ENCODE measurements at places on chromosomes 7 and 10. TPM values are rescaled to one million over a fixed set of nuclear protein-coding genes. Genes with fewer than 3 reads are reported as not detected.

The GPR146 gene
- total RNA-seq, result 1.4 TPM

The CCL24 gene
- total RNA-seq, result not detected

The FAM25A gene
- total RNA-seq, result not detected

The DDC gene
- not detected for total RNA-seq

The GNGT1 gene
- total RNA-seq, result 0.44 TPM

The FAM25C gene
- not detected for total RNA-seq

The NFKB2 gene
- 21.0 TPM for total RNA-seq

The HYAL4 gene
- total RNA-seq, result not detected

The SEMA3D gene
- total RNA-seq, result 5.4 TPM

The DENND2A gene
- total RNA-seq, result 8.2 TPM

The CDHR1 gene
- total RNA-seq, result 6.4 TPM

The RSPH10B gene
- 1.1 TPM for total RNA-seq

The AKR1C2 gene
- 0.83 TPM for total RNA-seq

The YWHAG gene
- total RNA-seq, result 241 TPM

- peaks cover 2% of the 10 kb centered on the region for H3K27me3 ChIP-seq
- DNase-seq, result no peak
- no peaks in the 10 kb centered on the region for H3K4me1 ChIP-seq
- H3K4me3 ChIP-seq, result no peak overlapping the region
- no peak overlapping the region for H3K27ac ChIP-seq
These were observed 131.2 kb downstream of the SMURF1 start for GRCh38 chr7:99012722-99013121.

DNA sequence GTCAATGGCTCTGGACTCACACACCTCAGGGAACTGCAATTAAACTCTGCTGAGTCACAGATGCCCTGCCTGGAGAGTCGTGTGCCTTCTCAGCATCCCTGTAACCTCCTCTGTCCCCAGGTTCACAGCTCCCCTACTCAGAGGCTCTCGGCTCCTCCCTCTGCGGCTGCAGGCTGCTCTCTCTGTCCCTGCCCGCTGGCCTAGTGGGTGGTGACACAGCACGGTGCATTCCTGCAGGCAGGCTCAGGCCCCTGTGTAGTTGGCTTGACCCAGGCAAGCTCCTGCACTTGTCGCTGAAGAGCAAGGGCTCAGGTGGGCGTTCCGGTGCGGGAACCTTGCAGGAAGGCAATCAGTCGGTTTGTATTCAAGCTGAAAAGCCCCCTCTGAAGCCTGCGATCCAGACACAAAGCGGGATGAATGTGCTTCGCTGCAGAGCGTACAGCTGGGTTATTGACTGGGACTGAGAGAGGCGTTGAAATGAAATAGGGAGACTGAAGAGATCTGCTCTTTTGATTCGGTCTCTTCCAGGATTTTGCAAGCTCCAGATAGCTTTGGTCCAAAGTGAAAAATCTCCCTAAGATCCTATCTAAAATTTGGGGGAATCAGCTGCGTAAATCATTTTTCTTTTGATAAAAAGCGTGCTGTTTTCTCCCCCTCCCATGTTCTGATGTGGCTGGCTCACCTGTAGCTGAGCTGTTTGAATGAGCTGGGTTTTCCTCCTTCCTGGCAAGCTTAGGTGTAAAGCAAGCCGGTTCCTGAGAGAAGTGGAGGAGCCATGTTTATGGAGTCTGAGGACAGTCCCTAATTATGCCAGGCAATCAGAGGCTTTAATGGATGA is 208.7 kb upstream of the PHYHIPL start:
- H3K4me1 ChIP-seq, result peaks cover 5% of the 10 kb centered on the region
- no peak overlapping the region for H3K27ac ChIP-seq
- H3K4me3 ChIP-seq, result peak overlapping the region; percentile 76
- DNase-seq, result peak; percentile 93

- H3K36me3 ChIP-seq, result peaks cover 39% of the 10 kb centered on the region
- H3K4me3 ChIP-seq, result peak overlapping the region; percentile 94
- H3K27me3 ChIP-seq, result no peaks in the 10 kb centered on the region
- peaks cover 2% of the 10 kb centered on the region for H3K4me1 ChIP-seq
These were observed 2.0 kb downstream of the TNKS2 start for GRCh38 chr10:91800182-91800581.

GRCh38 chr10:110434489-110435096 is 63.1 kb upstream of the DUSP5 start:
- H3K36me3 ChIP-seq, result no peaks in the 10 kb centered on the region
- no peaks in the 10 kb centered on the region for H3K27me3 ChIP-seq
- no peak overlapping the region for H3K4me3 ChIP-seq
- DNase-seq, result no peak
- no peak overlapping the region for H3K27ac ChIP-seq

DNA sequence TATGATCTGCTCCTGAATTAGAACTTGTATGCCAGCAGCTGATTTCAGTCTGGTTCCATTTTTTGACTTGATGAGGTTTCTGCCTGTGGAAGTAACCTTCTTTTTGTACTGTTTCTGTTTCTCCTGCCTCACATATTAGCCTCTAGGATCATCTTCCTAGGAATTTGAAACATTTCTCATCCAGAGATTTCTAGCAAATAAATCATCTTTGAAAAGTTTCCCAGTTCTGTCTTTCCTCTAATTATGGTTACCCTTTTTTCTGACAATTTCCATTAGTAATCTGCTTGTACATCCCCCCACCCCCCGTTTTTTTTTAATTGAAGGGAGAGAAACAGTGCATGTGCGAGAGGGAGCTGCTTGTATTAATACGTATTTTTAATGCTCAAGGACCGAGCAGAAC is 92.2 kb downstream of the NRF1 start:
- no peak overlapping the region for H3K4me3 ChIP-seq
- H3K27me3 ChIP-seq, result no peaks in the 10 kb centered on the region
- H3K27ac ChIP-seq, result no peak overlapping the region

GRCh38 chr7:23298141-23298881 is 828 bp upstream of the MALSU1 start:
- H3K36me3 ChIP-seq, result peaks cover 23% of the 10 kb centered on the region
- H3K4me3 ChIP-seq, result peak overlapping the region; percentile 94
- no peak for DNase-seq
- H3K27ac ChIP-seq, result no peak overlapping the region
- H3K4me1 ChIP-seq, result peaks cover 2% of the 10 kb centered on the region
- no peaks in the 10 kb centered on the region for H3K27me3 ChIP-seq

- H3K27ac ChIP-seq, result no peak overlapping the region
- peak; percentile 38 for DNase-seq
- H3K4me3 ChIP-seq, result no peak overlapping the region
- H3K36me3 ChIP-seq, result no peaks in the 10 kb centered on the region
These were observed 1053.9 kb downstream of the CNTNAP2 start for GRCh38 chr7:147170341-147171012.

- no peaks in the 10 kb centered on the region for H3K27me3 ChIP-seq
- H3K4me3 ChIP-seq, result no peak overlapping the region
- H3K27ac ChIP-seq, result no peak overlapping the region
- H3K4me1 ChIP-seq, result peaks cover 2% of the 10 kb centered on the region
- no peaks in the 10 kb centered on the region for H3K36me3 ChIP-seq
- no peak for DNase-seq
These were observed 13.0 kb upstream of the PFKP start for GRCh38 chr10:3054183-3054850.

- H3K27ac ChIP-seq, result no peak overlapping the region
- H3K36me3 ChIP-seq, result no peaks in the 10 kb centered on the region
- no peaks in the 10 kb centered on the region for H3K27me3 ChIP-seq
These were observed 70.2 kb downstream of the HTR7 start for GRCh38 chr10:90787393-90788198.

GRCh38 chr7:72538147-72538546 is 126.0 kb upstream of the CALN1 start:
- H3K4me3 ChIP-seq, result no peak overlapping the region
- H3K36me3 ChIP-seq, result no peaks in the 10 kb centered on the region
- no peaks in the 10 kb centered on the region for H3K4me1 ChIP-seq

GRCh38 chr10:99391346-99391745 is 39.1 kb downstream of the GOT1 start:
- no peaks in the 10 kb centered on the region for H3K36me3 ChIP-seq
- DNase-seq, result no peak
- no peaks in the 10 kb centered on the region for H3K27me3 ChIP-seq

DNA sequence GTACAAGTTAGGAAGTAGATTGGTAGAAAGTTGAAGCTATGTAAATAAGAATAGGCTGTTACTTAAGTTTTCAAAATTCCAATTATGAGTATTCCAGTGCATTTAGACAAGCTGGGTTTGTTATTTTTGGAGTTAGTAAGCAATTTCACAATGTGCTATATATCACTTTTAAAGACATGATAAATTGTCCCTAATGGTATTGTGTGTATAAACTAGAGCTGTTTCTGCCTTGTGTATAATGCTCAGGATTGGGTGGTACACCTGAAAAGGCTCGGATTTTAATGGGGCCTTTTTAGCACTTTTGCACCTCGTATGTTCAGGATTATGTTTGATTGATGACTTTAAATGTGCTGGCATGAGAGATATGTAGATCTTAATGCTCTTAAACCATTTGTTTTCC is 175.8 kb downstream of the VTI1A start:
- no peak overlapping the region for H3K4me3 ChIP-seq
- no peaks in the 10 kb centered on the region for H3K27me3 ChIP-seq
- no peaks in the 10 kb centered on the region for H3K4me1 ChIP-seq
- DNase-seq, result no peak

- no peak overlapping the region for H3K27ac ChIP-seq
- no peak for DNase-seq
- H3K4me3 ChIP-seq, result no peak overlapping the region
- no peaks in the 10 kb centered on the region for H3K36me3 ChIP-seq
- H3K4me1 ChIP-seq, result no peaks in the 10 kb centered on the region
- H3K27me3 ChIP-seq, result no peaks in the 10 kb centered on the region
These were observed 179.2 kb downstream of the SH3PXD2A start for GRCh38 chr10:103676058-103676785.

DNA sequence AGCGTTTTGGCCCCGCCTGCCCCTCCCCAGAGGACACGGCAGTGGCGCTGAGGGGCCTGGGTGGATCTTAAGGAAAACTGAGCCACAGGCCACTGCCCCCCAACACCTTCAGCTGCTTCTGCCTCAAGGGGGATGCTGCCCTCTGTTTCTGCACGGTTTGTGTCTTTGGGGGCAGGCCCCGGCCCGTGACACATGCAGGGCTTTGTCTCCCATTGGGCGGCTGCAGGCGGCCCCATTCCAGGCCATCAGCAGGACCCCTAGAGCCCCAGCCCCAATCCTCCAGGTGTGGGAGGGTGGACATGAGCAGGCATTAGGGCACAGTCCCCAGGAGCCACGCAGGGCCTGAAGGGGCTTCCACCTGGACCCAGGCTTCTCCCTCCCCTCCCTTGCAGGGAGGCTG is 25.3 kb upstream of the PPP2R2D start:
- H3K36me3 ChIP-seq, result no peaks in the 10 kb centered on the region
- no peaks in the 10 kb centered on the region for H3K27me3 ChIP-seq
- no peak overlapping the region for H3K27ac ChIP-seq
- no peak overlapping the region for H3K4me3 ChIP-seq
- H3K4me1 ChIP-seq, result no peaks in the 10 kb centered on the region

- no peak overlapping the region for H3K4me3 ChIP-seq
- no peaks in the 10 kb centered on the region for H3K27me3 ChIP-seq
- no peak for DNase-seq
These were observed 69.9 kb downstream of the SYPL1 start for GRCh38 chr7:106042196-106042611.

- H3K4me1 ChIP-seq, result peaks cover 3% of the 10 kb centered on the region
- H3K27ac ChIP-seq, result no peak overlapping the region
- H3K27me3 ChIP-seq, result no peaks in the 10 kb centered on the region
- no peak overlapping the region for H3K4me3 ChIP-seq
- DNase-seq, result no peak
These were observed 113.1 kb downstream of the ARL4A start for GRCh38 chr7:12800486-12800885.

DNA sequence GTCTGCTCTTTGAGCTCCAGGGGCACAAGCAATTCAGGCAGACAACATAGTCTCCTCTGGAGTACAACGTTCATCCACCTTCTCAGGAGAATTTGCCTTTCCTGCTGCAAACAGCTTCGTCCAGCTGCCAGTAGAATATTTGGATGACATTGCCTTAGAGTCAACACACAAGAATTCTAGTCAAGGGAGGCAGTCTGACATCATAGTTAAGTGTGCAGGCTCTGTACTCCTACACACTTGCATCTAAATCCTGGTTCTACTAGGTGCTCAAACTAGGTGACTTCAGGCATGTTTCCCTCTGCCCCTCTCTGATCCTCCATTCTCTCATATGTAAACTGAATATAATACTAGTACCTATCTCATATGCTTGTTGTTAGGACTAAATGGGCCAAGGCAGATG is 314.8 kb downstream of the HPSE2 start:
- DNase-seq, result no peak
- H3K4me1 ChIP-seq, result no peaks in the 10 kb centered on the region
- no peaks in the 10 kb centered on the region for H3K36me3 ChIP-seq
- no peaks in the 10 kb centered on the region for H3K27me3 ChIP-seq
- no peak overlapping the region for H3K4me3 ChIP-seq

GRCh38 chr10:132467464-132468149 is 70.0 kb upstream of the INPP5A start:
- no peaks in the 10 kb centered on the region for H3K27me3 ChIP-seq
- H3K36me3 ChIP-seq, result peaks cover 4% of the 10 kb centered on the region
- DNase-seq, result no peak
- H3K4me3 ChIP-seq, result no peak overlapping the region

DNA sequence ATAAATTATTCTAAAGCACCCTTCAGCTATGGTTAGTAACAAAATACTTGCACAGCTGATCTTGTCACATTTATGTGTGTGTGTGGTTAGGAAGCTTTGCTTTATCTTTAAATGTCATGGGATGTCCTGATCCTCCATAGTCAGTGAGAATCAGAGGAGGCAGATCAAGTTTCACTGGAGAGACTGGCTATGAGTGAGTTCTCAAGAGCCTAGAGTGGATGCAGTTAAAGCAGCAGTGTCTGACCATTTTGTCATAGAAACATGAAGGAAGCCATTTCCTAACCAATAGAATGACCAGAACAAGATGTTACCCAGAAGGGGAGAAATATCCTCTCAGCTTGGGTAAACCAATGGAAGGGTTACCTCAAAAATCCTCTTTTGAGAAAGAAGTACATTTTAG is 207.2 kb upstream of the DKK1 start:
- H3K27me3 ChIP-seq, result no peaks in the 10 kb centered on the region
- H3K4me3 ChIP-seq, result no peak overlapping the region
- peaks cover 3% of the 10 kb centered on the region for H3K4me1 ChIP-seq

- H3K27ac ChIP-seq, result no peak overlapping the region
- H3K4me1 ChIP-seq, result no peaks in the 10 kb centered on the region
- no peaks in the 10 kb centered on the region for H3K27me3 ChIP-seq
These were observed 58.5 kb downstream of the ABCB4 start for GRCh38 chr7:87416682-87417587.

- H3K4me1 ChIP-seq, result peaks cover 2% of the 10 kb centered on the region
- H3K36me3 ChIP-seq, result peaks cover 64% of the 10 kb centered on the region
- no peak overlapping the region for H3K27ac ChIP-seq
- DNase-seq, result peak; percentile 22
- no peak overlapping the region for H3K4me3 ChIP-seq
- no peaks in the 10 kb centered on the region for H3K27me3 ChIP-seq
These were observed 149.6 kb downstream of the TCF7L2 start for GRCh38 chr10:113099431-113100183.

GRCh38 chr7:108222236-108222892 is 92.2 kb upstream of the LAMB4 start:
- H3K27me3 ChIP-seq, result no peaks in the 10 kb centered on the region
- peak; percentile 41 for DNase-seq
- H3K27ac ChIP-seq, result no peak overlapping the region
- H3K4me3 ChIP-seq, result no peak overlapping the region
- no peaks in the 10 kb centered on the region for H3K4me1 ChIP-seq

- H3K27me3 ChIP-seq, result no peaks in the 10 kb centered on the region
- H3K27ac ChIP-seq, result no peak overlapping the region
- no peaks in the 10 kb centered on the region for H3K36me3 ChIP-seq
- DNase-seq, result peak; percentile 59
These were observed 788 bp upstream of the CACNA2D1 start for GRCh38 chr7:82444220-82444909.
